ENCODE measurements at places on chromosomes 13 and 19.

DNA sequence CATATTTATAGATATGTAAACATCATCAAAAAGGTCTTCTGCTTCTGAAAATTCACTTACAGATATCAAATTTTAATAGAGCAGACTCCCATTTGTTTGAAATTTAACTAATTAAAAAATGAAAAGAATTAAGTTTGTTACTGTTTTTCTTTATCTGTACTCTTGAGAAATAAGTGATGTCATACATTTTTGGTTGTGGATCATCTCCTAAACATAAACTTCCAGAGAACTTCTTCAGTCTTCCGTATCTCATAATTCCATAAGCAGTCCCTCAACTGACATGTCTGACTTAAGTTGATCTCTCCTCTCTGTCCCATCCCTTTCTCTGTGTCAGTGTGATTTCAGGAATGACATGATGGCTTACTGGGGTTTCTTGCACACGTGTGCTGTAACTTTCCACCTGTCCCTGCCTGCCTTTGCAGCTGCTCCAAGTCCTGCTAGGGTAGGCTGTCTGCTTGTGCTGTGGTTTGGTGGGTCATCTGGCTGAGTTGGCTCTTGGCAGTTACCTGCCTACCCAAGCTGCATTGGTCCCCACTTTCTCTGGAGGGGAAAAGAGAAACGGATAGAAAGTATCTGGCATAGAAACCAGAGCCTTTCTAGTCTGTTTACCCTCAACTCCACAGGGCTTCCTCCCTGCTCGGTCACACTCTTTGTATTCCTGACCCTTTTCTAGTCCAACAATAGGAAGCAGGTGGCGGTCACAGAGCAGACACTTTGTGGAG lies 127.1 kb downstream of the GGACT start:
- no peak for DNase-seq

- no peak for DNase-seq
Observed at GRCh38 chr13:60410299-60410698, 13.3 kb downstream of the TDRD3 start.

- peak; percentile 36 for DNase-seq
Observed at GRCh38 chr13:23087880-23088279, 92.9 kb upstream of the SGCG start.

- no peak for DNase-seq
Observed at GRCh38 chr19:15643387-15643786, 2.7 kb downstream of the CYP4F3 start.

DNA sequence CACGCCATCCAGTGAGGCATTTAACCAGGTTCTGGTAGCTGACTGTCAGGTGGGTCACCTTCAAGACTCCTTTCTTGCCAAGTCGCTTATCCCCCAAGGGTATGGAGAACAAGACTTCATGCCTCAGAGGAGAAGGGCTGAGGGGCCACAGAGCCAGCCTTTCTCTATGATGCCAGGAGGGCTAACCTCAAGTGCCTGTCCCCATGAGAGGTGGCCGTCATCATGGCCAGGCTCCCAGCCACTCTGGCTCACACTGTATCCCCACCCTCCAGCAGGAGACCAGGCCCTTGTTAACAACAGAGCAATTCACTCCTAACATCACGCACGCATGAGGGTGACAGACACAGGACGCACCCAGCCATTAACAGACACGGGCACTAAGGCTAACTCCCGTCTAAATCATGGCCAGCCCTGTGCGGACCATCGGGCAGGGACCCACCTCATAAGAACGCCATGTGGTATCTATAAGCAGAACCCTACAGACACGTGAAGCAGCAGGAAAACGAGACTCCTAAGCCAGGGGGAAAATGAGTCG lies 38.6 kb upstream of the ISYNA1 start:
- DNase-seq = no peak

GRCh38 chr19:43452582-43452981 lies 12.8 kb downstream of the LYPD3 start:
- DNase-seq = no peak

GRCh38 chr19:556611-557382 lies 12.9 kb downstream of the GZMM start:
- no peak for DNase-seq

- DNase-seq = no peak
Observed at GRCh38 chr13:91572439-91572838, 174.0 kb downstream of the GPC5 start.

Data from kidney tubule cell (primary cell).